Left kidney (tissue), 8 donors: ENCODE measurements at places on chromosomes 3 and 15. TPM values are rescaled to one million over a fixed set of nuclear protein-coding genes. Genes with fewer than 3 reads are reported as not detected.

- DNase-seq, result peak; percentile 98
Observed at GRCh38 chr15:82809308-82810060, at the start of gene WHAMM. Gene WHAMM (plus strand): TSS chr15:82809628. CDS start chr15:82809727, 99 bp downstream.

DNA sequence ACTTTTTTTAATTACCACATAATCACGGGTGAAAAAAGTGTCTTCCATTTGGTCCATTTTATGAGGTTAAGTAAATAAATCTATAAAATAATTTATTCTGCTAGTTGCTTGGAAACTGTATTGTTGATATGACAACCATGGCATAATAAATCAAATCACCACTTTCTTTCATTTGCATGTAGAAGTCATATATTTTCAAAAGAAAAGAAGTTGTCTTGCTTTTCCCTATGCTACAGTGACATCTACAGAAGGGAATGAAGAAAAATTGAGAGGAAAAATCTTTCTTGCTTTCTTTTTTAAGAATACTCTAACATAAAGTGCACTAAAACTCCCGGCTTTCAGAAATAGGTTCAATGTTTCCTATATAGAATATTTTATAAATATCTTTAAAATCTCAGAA, 228.5 kb downstream of the ZBBX start:
- DNase-seq, result no peak

The TMEM212 gene
- polyA plus RNA-seq, result 0.32 TPM

DNA sequence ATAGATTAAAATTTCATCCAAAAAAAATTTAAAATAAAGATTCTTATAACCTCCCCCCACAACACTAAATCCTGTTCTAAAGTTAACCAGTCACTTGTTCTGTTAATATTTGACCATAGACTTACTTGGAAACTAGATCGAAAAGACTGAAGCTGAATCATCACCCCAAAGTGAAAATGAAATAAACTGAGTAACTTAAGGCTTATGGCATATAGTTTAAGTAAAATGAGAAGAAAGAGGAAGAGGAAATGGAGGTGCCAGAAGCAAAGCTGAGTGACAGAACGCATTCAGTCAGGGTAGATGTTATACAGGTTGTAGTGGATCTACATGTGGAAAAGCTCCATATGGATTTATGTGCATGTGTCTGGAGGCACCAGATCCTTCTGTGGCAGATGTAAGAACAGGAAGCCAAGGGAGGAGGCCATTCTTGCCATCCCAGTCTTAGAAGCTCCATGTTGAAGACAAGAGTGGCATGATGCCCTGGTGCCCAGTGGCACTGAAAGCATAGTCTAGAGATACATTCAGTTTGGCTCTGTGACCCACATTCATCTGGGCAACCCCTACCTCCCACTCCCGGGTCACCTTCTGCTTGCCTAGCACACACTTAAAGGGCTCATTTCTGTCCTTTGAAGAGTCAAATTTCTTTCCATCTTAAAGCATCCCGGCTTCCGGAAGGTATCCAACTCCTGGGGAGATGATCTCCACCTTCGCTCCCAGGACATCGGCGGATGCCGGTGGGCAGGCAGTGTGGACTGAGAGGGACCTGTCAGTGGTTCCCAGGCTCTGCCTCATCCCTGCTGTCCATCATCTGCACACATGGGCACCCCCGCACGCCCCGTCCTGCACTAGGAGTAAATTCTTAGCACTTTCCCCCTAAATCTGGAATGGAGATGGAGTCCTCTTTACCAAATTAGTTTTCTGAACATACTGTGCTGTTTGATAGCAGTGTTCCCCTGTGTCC, 90.8 kb downstream of the NEO1 start:
- peak; percentile 7 for DNase-seq

- no peak for DNase-seq
Observed at GRCh38 chr3:164748626-164749025, 329.7 kb downstream of the SI start.

- DNase-seq, result no peak
Observed at GRCh38 chr3:52839892-52840545, 5.2 kb upstream of the MUSTN1 start.

DNA sequence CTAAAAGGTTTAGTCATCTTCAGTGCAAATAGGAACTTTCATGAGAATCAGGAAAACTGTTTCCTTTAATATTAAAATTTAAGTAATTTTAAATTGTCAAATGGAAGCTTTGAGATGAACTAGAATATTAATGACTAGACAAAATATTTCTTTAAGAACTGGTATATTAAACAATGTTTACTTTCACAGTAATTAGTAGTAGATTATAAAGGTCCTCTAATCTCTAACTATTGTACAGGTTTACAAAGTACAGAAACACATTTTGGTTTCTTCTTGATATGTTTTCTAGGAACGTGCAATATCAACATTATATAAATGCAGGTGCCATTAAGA, 138.9 kb downstream of the CLASP2 start:
- no peak for DNase-seq

DNA sequence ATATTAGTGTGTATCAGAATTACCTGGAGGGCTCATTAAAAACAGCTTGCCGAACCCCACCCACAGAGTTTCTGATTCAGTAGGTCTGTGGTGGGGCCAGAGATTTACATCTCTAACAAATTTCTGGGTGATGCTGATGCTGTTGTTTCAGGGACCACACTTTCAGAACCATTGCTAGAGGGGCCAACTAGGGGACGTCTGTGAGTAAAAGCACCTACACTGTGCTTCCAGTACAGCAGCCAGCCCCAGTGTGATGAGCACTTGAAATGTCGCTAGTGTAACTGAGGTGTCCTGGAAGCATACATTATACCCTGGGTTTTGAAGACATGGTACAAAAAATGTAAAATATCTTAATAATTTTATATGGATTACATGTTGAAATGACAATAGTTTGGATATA, 33.0 kb downstream of the AGTR1 start:
- no peak for DNase-seq

- no peak for DNase-seq
Observed at GRCh38 chr15:47212222-47213010, 504.9 kb upstream of the SEMA6D start.

The ACKR2 gene
- polyA plus RNA-seq, result 2.7 TPM

DNA sequence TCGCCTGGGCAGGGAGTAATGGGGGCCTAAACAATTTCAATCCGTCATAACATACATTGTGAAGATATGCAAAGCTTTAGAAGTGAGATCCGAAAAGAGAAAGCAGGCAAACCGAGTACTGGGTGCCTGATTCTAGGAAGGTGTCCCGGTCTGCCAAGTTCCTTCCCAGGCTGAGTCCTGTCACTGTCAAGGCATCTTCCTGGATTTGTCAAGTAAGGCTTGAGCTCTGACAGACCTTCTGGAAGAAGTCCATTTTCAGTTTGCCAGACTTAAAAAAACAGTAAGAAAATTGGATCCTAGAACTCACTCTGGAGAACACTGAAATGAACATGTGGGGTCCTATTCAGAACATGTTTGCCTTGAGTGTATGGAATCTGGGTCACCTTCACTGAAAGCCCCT, 253.9 kb downstream of the RORA start:
- DNase-seq, result no peak

DNA sequence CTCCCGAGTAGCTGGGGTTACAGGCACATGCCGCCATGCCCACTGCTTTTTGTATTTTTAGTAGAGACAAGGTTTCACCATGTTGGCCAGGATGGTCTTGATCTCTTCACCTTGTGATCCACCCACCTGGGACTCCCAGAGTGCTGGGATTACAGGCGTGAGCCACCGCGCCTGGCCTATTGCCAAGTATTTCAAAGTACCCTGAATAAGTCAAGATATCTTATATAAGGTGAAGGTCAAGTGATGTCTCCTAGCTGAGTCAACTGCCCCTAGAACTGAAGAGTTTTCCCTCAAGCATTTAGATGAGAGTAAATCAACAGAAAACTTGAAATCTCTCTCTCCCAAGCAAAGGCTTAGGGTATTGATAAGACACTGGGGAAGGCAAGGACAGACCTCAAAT, 63.9 kb downstream of the RPL22L1 start:
- no peak for DNase-seq
